ENCODE measurements at places on chromosomes 3 and 15.

- no peak for DNase-seq
These were observed 24.6 kb upstream of the INSYN1 start for GRCh38 chr15:73777741-73778140.

DNA sequence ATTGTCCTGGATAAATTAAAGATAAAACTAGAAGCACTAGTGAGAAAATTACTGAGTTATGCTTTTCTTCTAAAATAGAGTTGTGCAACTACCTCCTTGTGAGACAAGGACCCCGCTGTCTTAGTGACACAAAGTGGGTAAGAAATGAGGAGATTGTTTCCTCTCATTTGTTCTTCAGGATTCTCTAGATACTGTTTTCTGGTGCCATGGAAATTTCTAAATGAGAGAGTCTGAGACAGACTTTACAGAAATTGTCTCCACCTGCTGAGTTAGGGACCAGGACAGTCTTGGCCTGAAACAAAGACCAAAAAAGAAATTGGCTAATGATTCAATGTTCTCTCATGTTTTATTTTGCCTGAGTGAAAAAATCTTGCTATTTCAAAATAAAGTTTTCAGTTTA, 427.5 kb downstream of the TUSC7 start:
- no peak for DNase-seq

DNA sequence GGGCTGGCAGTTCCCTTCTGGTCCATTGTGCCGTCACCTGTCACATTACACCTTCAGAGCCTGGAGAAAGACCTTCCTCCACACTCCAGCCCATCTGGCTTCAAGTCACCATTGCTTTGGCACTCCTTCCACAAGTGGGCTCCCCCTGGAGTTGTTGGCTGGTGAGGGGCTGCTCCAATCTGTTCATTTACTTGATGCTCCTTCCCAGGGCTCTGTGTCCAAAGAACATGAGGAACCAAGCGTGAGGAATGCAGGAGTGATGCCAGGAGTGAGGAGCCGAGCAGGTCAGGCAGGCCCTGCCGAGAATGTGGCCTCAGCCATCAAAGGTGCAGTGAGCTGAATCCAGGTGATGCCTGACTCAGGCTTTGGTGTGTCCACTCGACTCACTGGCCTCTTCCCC, 57.2 kb downstream of the OXNAD1 start:
- DNase-seq: no peak

DNA sequence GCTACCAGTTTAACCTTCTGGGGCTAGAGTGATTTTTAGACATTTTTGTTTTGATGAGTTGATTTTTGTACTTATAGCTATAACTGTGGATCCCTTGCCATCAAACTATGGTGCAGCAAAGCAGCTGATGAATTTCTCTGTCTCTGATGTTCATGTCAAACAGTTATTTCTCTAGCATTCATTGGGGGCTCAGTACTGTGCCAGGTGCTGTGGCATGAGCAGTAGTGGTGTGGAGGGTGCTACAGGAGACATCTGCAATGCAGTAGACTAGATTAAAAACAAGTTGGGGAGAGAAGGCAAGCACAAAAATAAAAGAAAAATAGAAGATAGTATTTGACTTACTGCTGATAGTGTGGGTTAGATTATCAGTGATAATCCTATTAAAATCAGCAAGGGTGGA, 95.3 kb downstream of the AKAP13 start:
- DNase-seq: no peak

- peak; percentile 48 for DNase-seq
These were observed 423 bp downstream of the TKT start for GRCh38 chr3:53255423-53255774.

DNA sequence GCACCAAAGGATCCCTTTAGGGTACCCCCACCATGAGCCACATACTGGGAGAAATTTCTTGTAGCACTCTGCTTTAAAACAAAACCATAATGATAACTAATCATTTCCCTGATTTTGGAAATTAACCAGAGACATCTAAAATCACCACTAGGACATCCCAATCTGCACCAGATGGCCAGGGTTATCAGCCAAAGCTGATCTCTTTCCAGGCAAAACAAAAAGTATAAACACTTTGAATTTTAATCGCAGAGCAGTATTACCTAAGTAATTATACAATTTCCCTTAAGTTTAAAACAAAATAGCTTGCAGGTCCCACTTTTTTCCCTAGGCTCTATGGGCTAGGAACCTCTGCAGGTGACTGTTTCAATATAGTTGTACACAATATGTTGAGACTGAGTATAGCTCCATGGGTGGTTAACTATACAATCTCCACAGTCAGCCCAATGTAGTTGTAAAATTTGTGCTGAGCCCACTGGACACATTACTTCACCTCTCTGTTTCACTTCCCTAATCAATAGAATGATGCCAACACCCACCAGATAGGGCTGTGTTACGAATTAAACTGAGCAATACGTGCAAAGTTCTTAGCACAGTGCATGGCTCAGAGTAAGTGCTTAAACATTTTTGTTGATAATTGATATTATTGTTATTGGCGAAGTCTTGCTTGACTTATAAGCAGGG, 629 bp upstream of the NOX5 start:
- DNase-seq: no peak

GRCh38 chr3:44529927-44530326, 25.1 kb upstream of the ZKSCAN7 start:
- DNase-seq: no peak

- peak; percentile 16 for DNase-seq
These were observed 60.3 kb downstream of the MYO9A start for GRCh38 chr15:72057548-72058091.

- DNase-seq: no peak
These were observed 4.3 kb downstream of the ISL2 start for GRCh38 chr15:76340803-76341365.
